ENCODE measurements at places on chromosomes 11 and 22.
A peak's percentile ranks its signal among the peaks of the same experiment; 100 is the strongest.

DNA sequence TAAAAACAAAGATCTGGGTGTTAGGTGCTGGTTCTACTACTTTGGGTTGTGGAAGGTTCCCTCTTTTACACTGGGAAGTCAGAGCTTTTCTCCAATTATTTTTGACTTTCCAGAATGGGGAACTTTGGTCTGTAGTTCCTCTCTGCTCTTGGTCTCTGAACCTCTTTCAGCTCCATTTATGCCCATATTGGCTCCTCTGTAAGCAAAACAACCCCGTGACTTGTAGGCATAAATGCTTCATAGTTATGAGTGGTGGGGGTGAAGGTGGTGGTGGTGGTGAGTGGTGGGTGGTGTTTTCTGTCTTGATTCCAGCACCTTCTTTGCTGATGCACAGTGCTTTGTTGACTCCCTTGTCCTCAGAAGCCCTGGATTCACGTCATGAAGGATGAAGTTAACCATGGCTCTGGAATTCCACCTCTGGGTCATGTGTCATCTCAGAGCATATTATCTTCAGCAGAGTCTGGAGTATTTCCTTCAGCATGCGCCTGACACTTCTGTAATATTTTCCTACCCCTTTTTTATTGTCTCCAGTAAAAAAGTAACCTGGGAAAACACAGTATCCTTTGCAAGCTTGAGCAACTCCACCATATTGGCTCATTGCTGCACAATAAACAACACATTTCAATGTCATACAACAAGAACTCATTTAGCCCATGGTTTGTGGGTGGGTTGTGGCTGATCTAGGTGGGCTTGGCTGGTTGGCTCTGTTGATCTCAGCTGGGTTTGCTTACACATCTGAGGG, 24.1 kb upstream of the GRK3 start:
- no peak overlapping the region for H3K4me3 ChIP-seq
- H3K4me1 ChIP-seq = no peaks in the 10 kb centered on the region
- no peaks in the 10 kb centered on the region for H3K36me3 ChIP-seq
- DNase-seq = no peak
- peaks cover 43% of the 10 kb centered on the region for H3K27me3 ChIP-seq
- no peak overlapping the region for H3K27ac ChIP-seq

DNA sequence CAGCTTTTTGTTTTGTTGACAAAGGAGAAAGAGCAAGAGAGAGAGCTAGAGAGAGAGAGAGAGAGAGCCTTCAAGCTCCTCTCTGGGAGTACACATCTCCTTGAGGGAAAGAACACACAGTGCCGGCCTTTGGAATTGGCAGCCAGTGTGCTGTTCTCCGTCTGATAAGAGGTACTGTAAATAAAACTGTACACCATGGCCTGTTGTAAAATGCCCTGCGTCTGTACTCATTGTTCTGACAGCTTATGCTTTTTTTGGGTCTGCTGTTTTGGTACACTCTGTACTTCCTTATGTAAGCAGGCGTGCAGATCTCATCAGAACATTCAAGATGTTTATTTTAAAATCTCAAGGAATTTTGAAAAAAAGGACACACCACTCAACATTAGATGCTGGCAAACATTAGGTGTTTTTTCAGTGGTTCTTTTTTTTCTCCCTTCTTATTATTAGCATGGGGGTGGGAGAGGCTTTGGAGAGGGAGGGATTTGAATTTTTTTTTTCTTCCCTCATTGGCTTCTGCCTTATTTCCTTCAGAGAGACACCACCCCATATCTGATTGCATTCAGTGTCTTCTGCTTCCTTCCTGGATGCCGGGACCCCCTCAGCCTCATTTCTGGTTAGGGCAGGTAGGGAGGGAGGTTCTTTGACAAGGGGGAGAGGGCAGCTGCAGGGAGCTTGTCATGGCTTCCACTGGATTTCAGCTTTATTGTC, 116.8 kb upstream of the NNMT start:
- no peak overlapping the region for H3K27ac ChIP-seq
- no peaks in the 10 kb centered on the region for H3K4me1 ChIP-seq
- no peak overlapping the region for H3K4me3 ChIP-seq
- H3K36me3 ChIP-seq = no peaks in the 10 kb centered on the region

GRCh38 chr22:33018232-33018864, 39.8 kb downstream of the SYN3 start:
- no peak overlapping the region for H3K27ac ChIP-seq
- H3K27me3 ChIP-seq = peaks cover 47% of the 10 kb centered on the region
- no peaks in the 10 kb centered on the region for H3K36me3 ChIP-seq
- no peak overlapping the region for H3K4me3 ChIP-seq
- no peaks in the 10 kb centered on the region for H3K4me1 ChIP-seq

DNA sequence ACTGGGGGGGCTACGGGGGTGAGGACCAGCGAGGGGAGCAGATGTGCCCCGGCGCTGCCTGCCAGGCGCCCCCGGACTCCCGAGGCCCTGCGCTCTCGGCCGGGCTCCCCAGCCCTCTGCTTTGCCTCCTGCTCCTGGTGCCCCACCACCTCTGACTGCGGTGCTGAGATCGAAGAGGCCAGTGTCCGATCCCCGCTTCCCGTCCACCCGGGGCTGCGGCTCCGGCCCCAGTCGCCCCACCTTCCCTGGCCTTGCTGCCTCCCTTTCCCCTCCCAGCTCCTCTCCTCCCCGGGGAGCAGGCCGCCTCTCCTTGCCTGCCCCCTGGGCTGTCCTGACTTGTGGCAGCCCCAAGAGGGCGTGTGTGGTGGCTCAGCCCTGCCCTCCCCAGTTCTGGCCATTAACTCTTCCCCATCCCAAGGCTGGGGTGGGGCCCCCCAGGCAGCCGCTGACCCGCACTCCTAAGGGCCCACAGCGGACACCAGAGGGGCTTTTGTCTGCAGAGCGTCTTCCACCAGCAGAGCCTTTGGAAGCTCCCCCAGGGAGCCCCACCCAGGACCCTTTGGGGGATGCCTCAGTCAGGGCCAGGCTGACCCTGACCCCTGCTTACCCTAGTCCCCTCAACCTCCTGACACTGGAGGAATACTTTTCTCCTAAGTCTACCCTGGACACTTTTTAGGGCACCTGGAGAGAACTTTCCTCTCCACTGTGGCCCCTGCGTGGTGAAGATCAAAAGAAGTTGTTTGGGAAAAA, 16.6 kb downstream of the RTN4RL2 start:
- no peaks in the 10 kb centered on the region for H3K36me3 ChIP-seq
- peak overlapping the region; percentile 62 for H3K4me3 ChIP-seq
- H3K4me1 ChIP-seq = peaks cover 12% of the 10 kb centered on the region
- peak; percentile 64 for DNase-seq
- H3K27me3 ChIP-seq = peaks cover 9% of the 10 kb centered on the region
- H3K27ac ChIP-seq = no peak overlapping the region

- H3K27me3 ChIP-seq = peaks cover 29% of the 10 kb centered on the region
- no peaks in the 10 kb centered on the region for H3K4me1 ChIP-seq
- DNase-seq = no peak
- H3K36me3 ChIP-seq = no peaks in the 10 kb centered on the region
- no peak overlapping the region for H3K4me3 ChIP-seq
- H3K27ac ChIP-seq = no peak overlapping the region
Observed at GRCh38 chr11:133636711-133637355, 104.5 kb upstream of the OPCML start.

GRCh38 chr22:22556995-22557925, 1.8 kb downstream of the PRAME start:
- no peak for DNase-seq
- H3K4me1 ChIP-seq = no peaks in the 10 kb centered on the region
- no peaks in the 10 kb centered on the region for H3K36me3 ChIP-seq
- H3K4me3 ChIP-seq = no peak overlapping the region

- no peak overlapping the region for H3K27ac ChIP-seq
- H3K27me3 ChIP-seq = no peaks in the 10 kb centered on the region
- H3K36me3 ChIP-seq = no peaks in the 10 kb centered on the region
Observed at GRCh38 chr11:64754919-64755662, 4.7 kb downstream of the PYGM start.

GRCh38 chr22:21659864-21660525, 5.8 kb upstream of the PPIL2 start:
- 0 out of 2 replicates have a peak, but pooled peaks cover 5% of the 10 kb centered on the region for H3K4me1 ChIP-seq
- H3K36me3 ChIP-seq = no peaks in the 10 kb centered on the region
- H3K27me3 ChIP-seq = no peaks in the 10 kb centered on the region

GRCh38 chr22:24801901-24802465, 4.0 kb upstream of the SGSM1 start:
- no peak for DNase-seq
- H3K4me3 ChIP-seq = no peak overlapping the region
- no peaks in the 10 kb centered on the region for H3K4me1 ChIP-seq
- H3K27ac ChIP-seq = no peak overlapping the region
- no peaks in the 10 kb centered on the region for H3K36me3 ChIP-seq
- peaks cover 7% of the 10 kb centered on the region for H3K27me3 ChIP-seq

GRCh38 chr11:44811841-44812448, 85.2 kb downstream of the TSPAN18 start:
- no peaks in the 10 kb centered on the region for H3K36me3 ChIP-seq
- no peak overlapping the region for H3K27ac ChIP-seq
- peaks cover 43% of the 10 kb centered on the region for H3K27me3 ChIP-seq

DNA sequence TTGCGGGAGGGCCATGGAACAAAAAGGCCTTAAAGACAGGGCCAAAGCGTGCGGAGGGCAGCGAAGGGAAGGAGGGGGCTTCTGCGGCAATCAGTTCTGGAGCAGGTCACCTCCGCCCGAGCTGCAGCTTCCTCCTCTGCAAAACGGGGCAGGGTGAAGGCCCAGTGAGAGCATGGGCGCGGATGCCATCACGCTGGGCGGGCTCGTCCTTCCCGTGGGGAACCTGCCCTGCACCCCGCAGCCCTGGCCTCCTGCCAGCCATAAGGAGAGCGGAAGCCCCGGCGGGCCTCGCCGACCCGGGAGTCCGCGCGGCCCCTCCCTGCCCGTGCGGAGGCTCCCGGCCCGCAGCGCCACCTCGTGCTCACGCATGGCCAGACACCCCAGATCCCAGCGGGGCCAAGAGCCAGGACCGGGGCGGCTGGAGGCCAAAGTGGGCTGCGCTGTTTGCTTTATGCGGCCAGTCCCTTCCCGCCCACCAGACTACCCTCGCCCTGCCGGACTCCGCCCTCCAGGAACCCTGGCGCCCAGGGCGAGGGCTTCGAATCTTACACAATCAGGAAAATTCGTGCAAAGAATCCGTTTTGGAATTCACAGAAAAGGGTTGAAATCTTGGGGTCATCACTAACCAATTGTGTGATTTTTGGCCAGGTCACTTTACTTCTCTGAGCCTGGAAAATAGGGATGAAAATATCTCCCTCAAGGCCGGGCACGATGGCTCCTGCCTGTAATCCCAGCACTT, 16.1 kb downstream of the TSKU start:
- H3K36me3 ChIP-seq = peaks cover 41% of the 10 kb centered on the region
- H3K4me1 ChIP-seq = peaks cover 39% of the 10 kb centered on the region
- no peak overlapping the region for H3K27ac ChIP-seq
- H3K4me3 ChIP-seq = no peak overlapping the region
- peak; percentile 89 for DNase-seq
